ENCODE measurements at places on chromosomes 3 and 15.

DNA sequence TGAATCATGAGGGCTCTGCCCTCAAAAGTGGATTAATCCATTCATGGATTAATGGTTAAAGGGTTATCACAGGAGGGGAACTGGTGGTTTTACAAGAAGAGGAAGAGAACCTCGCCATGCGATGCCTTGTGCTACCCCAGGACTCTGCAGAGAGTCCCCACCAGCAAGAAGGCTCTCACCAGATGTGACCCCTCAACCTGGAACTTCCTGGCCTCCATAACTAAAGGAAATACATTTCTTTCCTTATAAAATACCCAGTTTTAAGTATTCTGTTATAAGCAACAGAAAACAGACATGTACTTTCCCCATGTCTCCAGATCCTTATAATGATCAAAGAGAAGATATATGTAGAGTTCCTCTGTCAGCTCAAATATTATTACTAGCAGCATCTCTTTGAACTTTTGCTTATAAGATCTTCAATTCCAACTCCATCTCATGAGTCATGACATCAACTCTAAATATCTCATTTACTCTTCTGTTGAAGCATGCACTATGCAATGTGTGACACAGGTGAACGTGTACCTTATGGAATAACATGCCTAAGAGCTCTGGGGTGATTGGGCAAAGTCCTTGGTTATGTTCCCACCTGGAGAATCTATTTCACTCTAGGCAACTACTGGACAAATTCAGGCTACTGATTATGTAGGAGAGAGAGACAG lies 37.5 kb upstream of the ZBTB38 start:
- no peak for DNase-seq

GRCh38 chr15:64938192-64938591 lies 26.5 kb downstream of the ANKDD1A start:
- peak; percentile 55 for DNase-seq

- peak; percentile 34 for DNase-seq
Measured at GRCh38 chr15:47516558-47516957, 200.7 kb upstream of the SEMA6D start.

DNA sequence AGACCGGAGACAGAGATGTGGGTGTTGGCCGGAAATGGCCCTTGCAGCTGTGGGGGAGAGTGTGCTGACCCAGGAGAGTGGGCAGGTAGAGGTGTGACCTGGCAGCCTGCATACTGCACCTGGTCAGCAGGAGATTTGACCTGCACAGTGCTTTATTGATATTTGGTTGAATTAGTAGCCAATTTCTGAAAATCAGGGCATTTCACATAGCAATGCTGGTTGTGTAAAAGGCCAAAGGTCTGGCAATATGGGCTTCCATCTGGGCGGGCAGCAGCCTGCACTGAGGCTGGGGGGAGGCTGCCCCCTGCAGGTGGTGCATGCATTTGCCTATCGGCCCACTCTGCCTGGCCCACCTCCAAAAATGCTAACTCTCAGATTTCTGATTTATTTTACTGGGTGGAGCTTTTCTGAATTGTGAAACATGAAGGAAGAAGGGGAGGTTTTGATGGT lies 9.4 kb upstream of the MGLL start:
- DNase-seq: peak; percentile 64

DNA sequence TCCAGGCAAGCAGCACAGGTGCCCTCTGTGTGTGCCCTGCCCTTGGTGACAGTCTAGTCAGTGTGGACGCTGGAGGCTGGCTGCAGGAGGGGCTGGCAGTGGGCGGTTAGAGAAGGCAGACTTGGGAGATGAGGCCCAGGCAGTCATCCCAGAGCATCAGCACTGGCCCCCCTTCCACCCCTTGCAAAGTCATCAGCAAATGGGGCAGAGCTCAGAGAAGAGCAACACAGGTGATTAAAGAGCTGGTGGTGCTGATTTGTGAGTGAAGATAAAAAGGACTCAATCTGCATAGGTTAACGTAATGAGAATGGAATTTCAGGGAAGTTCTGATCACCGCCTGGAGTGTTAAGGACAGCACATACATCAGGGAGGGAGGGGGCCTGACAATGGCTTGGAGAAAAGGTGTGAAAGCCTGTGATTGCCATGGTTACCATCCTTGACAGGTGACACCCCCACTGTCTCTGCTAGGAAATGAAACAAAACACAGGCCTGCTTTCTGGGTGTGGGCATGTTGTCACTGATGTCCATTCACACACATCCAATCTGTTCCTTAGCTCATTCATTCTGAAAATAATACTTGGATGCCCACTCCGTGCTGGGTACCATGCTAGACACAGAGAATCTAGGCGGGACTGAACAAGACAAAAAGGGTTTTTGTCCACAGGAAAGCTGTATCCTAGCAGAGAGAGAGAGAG lies 269.6 kb upstream of the ST8SIA2 start:
- no peak for DNase-seq

GRCh38 chr15:58066042-58066867 lies 744 bp upstream of the ALDH1A2 start:
- DNase-seq: peak; percentile 38

DNA sequence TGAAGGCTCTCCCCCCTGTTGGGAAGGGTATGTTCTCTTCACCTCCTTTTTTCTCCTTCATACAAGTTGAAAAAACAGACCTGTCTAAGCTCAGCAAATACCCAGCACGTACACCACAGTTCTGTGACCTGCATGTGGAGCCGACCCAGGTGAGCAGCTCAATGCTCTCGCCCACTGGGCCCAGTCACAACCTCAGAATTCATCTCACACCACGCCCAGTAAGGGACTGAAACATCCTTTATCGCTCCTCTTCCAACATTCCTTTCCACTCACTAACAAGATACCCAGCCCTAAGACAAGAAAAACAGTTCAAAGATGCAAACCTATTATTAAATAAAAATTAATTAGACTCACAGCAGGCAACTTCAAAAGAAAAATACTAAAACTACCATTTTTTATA lies 68.9 kb downstream of the FOXP1 start:
- peak; percentile 54 for DNase-seq

DNA sequence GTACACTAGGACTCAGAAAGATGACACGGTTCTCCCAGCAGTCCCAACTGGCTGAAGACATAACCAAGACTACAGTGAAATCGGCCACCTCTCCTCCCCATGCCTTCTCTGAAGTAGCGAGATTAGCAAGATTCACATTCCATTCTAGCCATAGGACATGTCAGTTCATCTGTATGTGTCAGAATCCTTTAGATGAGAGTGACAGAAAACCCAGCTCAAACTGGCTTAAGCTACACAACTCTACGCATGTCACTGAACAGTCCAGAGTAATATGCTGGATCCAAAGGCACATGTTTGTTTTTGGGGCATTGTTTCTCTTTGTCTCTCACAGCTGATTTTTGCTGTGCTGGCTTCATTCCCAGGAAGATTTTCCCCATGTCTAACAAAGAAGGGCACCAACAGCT lies 75.8 kb downstream of the RARB start:
- DNase-seq: peak; percentile 47

- DNase-seq: no peak
Measured at GRCh38 chr15:68888419-68888818, 41.9 kb upstream of the SPESP1 start.

- DNase-seq: no peak
Measured at GRCh38 chr15:78907577-78907976, 34.9 kb downstream of the MORF4L1 start.

DNA sequence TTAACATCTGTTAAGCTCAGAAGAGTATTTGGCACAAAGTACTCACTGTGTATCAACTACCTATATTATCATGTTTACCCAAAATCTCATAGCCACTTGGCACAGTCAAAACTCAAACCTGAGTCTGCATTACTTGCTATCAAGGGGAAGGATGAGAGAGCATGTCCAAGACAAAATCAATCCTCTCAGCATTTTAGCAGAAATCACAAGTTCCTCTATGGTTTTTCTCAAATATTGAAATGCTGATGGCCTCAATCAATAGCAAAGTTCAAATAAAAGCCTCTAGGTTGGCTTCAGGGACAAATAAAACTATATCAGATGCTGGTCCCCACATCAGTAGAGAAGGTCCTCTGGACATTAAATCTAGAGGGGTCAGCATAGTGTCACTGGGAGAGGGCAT lies 14.3 kb downstream of the TBC1D2B start:
- DNase-seq: no peak

GRCh38 chr3:141426404-141427034 lies 58.2 kb downstream of the ZBTB38 start:
- DNase-seq: peak; percentile 86

GRCh38 chr3:30826531-30826942 lies 67.9 kb downstream of the GADL1 start:
- peak; percentile 3 for DNase-seq

- DNase-seq: no peak
Measured at GRCh38 chr3:187810021-187810446, 64.8 kb upstream of the BCL6 start.

DNA sequence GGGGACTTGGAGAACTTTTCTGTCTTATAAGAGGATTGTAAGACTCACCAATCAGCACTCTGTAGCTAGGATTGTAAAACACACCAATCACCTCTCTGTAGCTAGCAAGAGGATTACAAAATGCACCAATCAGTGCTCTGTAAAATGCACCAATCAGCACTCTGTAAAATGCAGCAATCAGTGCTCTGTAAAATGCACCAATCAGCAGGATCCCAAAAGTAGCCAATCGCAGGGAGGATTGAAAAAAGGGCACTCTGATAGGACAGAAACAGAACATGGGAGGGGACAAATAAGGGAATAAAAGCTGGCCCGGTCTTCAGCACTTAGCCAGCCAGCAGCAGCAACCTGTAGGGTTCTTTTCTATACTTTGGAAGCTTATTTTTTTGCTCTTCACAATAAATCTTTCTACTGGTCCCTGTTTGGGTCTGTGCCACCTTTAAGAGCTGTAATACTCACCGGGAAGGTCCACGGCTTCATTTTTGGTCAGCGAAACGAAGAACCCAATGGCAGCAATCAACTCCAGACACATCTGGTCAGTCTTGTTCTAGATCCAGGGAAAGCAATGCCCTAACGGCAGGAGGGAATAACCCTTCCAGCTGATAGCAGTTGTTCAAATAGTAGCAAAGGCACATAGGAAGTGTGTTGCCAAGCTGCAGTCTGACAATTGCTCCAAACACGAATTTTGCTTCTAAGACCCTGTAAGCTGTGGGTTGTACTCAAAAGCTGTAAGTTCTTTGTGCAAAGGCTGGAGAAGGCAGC lies 135.6 kb downstream of the TJP1 start:
- no peak for DNase-seq

GRCh38 chr3:138768125-138768524 lies 66.6 kb downstream of the PIK3CB start:
- DNase-seq: no peak

GRCh38 chr15:49279521-49280456 lies 109.7 kb downstream of the GALK2 start:
- DNase-seq: peak; percentile 20

DNA sequence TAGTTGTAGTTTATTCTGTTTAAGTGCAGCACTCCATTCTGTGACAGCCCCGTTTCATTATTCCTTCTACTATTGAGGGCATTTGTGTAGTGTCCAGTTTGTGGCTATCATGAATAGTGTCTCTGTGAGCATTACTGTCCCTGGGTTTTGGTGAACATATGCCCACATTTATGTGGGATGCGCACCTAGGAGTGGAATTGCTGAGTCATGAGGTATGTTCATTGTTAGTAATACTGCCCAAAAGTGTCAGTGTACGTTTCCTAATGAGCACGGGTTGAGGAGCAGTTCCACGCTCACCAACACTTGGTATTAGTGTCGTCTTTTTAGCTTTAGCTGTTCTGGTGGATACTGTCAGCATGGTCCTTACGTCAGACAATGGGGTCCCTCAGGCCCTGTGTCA lies 131.8 kb downstream of the SLCO3A1 start:
- no peak for DNase-seq

GRCh38 chr3:189720736-189721417 lies 89.7 kb downstream of the TP63 start:
- no peak for DNase-seq

DNA sequence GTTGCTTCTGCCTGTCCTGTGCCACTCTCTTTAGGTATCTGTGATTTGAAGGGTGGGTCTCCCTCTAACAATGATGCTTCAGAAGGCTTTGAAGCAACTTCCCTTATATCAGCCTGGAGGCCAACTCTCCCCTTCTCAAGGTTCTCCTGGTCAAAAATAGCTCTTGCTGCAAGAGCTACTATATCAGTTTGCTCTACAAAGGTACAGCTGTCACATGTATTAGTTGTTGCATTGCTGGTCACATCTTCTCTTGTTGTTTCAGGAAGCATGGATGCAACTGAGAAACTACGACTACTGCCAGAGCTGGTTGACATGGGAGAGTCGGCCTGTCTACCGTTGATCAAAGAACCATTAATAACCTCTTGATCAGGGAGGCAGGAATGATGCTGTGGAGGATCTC lies 38.3 kb downstream of the USF3 start:
- DNase-seq: no peak

DNA sequence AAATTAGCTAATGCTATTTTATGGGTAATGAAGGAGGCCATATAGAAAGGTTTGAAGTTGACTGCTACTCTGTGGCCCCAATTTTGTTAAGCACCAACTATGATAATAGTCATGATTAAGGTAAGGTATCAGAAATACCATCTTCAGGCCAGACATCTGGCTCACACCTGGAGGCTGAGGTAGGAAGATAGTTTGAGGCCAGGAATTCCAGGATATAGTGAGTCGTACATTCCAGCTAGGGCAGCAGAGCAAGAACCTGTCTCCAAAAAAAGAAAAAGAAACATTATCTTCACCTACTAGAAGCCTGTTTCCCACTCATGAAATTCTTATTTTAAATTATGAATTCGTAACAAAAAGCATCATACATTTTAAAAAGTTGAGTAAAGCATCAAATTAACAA lies 64.4 kb downstream of the LRRC28 start:
- DNase-seq: no peak

GRCh38 chr15:101194546-101195125 lies 57.2 kb downstream of the CHSY1 start:
- no peak for DNase-seq

DNA sequence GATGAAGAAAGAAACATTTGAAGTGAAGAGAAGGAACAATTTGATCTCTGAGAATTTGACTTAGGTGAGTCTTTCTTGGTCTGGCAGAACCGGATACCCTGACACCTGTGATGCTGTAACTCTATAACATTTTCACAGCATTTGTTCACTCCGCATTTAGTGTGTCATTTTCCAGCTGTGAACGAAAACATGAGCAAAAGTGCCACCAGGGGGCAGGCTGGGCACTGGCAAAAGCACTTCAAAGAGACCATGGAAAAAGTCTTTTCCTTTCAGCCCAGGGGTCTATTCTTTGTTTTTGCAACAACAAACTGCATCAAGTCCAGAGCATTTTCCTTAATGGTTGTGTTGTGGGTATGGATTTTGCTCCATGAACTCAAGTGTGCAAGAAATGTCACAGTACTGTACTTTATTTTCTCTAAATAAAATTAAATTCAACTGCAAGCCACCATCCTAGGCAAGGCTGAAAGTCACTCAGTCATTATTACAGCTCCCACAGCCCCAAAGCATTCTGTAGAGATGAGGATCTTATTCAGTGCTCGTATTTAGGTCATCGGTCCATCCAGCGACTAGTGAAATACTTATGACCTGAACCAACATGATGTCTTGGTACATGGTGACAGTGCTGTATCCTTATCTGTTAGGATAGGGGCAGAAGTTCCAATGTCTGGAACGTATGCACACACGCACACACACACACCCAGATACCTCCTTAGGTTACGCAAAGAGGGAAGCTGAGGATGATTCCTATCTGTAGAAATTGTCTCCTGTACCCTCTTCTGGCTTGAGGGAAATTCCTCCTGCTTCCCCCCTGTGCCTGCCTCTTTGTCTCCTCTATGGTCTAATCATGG lies 125.5 kb downstream of the GADL1 start:
- DNase-seq: peak; percentile 66

GRCh38 chr3:194871143-194871863 lies 185.6 kb downstream of the FAM43A start:
- DNase-seq: peak; percentile 92

Measured in iris pigment epithelial cell (primary cell).